ENCODE measurements at places on chromosomes 6 and 20.

DNA sequence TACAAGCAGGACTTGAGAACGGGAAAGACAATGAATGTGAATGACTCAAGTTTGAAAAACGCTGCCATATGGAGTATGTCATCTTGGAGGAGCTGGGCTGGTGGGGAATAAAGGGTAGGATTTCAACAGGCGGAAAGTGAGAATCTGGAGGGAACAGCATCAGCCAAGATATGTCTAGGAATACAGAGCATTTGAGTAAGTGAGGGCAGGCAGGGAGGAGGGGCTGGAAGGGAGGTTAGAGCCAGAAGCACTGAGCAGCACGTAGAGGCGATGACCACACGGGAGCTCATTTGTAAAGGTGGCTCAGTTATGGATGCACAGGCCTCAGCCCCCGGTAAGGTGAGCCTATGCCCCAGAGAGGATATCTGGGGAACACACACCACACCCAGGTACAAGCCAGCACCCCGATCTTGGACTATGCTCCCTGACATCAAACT is 115.1 kb downstream of the ZMYND8 start:
- DNase-seq, result peak; percentile 40

DNA sequence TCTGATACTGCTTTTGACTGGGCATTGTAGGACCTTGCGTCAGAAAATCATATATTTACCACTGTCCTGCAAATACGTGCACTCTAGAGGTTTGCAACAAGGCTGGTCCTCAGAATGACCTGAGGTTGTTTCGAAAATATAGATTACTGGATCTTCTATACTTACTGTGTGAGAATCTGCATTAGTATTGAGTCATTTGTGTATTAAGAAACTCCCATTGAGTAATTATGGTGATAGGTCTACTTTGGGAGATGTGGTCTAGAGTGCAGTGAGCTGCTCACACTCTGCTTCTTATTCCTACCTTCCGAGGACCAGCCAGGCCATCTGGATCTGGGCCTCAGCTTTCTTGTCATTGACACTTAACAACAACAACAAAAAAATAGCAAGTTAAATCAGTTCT is 9.6 kb downstream of the KLHL32 start:
- no peak for DNase-seq

DNA sequence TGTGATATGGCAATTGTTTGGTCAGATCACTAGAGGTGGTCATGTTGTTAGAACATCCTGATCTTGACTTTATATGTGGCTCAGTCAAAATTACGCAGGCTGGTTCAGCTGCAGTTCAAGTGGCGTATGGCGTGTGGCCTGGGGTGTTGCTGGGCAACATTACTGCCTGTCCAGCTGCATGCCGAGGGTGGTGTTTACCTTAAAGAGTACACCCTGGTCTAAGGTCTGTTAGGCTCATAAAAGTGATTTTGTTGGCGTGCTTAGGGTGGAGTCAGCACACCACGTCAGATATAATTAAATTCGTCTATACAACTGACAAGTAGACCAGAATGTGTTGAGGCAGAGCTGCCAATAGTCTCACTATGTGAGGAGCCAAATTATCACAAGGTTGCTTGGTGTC is 55.6 kb upstream of the NEDD9 start:
- no peak for DNase-seq

- DNase-seq, result no peak
These were observed 53.6 kb upstream of the PIM1 start for GRCh38 chr6:37116326-37116725.

DNA sequence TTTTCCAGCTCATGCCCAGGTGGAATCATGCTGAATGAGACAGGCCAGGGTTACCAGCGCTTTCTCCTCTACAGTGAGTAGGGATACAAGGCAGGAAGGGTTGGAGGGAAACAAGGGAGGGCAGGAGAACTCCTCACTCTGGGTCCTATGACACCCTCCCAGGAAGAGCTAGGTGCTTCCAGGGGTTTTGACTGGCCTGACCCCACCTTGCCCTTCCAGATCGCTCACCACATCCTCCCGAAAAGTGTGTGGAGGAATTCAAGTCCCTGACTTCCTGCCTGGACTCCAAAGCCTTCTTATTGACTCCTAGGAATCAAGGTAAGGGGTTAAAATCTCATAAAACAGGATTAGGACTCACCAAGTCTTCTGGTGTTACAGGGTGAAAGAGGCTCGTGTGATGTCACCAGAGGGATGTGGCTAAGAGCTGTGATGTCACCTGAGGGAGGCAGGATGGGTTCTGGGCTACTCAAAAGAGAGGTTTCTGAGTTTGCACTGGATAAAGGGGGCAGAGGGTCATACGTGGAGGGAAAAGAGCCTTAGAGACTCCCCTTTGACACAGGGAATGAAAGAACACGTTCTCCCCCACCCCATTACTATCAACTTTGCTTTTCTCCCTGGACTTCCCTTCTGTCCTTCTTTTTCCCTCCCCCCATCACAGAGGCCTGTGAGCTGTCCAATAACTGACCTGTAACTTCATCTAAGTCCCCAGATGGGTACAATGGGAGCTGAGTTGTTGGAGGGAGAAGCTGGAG is 1.9 kb downstream of the APOM start:
- no peak for DNase-seq

All from uterus (tissue), 4 donors.